Right lobe of liver (tissue), 6 donors: ENCODE measurements at places on chromosomes 16 and 17.

DNA sequence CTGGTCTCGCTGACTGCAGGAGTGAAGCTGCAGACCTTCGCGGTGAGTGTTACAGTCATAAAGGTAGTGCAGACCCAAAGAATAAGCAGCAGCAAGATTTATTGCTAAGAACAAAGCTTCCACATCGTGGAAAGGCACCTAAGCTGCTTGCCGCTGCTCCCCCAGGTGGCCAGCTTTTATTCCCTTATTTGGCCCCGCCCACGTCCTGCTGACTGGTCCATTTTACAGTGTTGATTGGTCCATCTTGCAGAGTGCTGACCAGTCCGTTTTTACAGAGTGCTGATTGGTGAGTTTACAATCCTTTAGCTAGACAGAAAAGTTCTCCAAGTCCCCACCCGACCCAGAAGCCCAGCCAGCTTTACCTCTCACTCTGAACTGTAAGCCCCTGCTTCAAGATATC is 227.8 kb downstream of the ABCC12 start:
- H3K4me1 ChIP-seq: no peaks in the 10 kb centered on the region
- H3K27ac ChIP-seq: no peak overlapping the region
- no peaks in the 10 kb centered on the region for H3K27me3 ChIP-seq
- no peaks in the 10 kb centered on the region for H3K36me3 ChIP-seq

DNA sequence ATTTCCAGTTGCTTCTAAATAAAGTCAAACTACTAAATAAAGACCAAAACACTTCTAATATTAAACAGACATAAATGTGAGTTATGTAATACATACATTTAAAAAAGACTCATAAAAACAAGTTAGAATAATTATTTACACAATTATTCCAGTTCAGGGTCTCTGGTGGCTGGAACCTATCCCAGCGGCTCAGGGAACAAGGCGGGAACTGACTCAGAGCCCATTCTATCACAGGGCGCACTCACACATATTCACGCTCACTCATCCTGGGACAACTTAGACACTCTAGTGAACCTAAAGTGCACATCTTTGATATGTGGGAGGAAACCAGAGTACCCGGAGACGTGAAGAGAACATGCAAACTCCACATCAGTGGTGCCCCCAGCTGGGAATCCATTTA is 25.0 kb downstream of the PLXDC1 start:
- no peaks in the 10 kb centered on the region for H3K4me1 ChIP-seq
- H3K27me3 ChIP-seq: no peaks in the 10 kb centered on the region
- no peaks in the 10 kb centered on the region for H3K36me3 ChIP-seq
- DNase-seq: no peak
- H3K4me3 ChIP-seq: no peak overlapping the region
- H3K27ac ChIP-seq: no peak overlapping the region

DNA sequence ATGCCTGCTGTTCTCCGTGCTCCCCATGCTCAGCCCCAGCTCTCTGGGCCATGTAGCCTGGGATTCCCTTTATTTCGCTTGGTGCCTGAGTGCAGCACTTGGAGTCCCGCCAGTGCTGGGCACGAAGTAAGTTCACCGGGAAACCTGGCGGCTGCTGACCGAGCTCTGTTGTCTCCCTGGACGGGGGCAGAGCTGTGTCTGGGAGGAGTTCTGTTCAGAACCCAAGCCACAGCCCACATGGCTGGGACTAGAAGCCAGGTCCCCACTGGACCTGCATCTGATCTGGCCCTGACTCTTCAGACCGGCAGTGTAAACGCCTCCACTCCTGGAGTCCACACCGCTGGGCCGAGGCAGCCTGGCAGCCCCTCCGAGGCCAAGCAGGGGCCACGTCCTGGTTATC is 37.5 kb upstream of the CIBAR2 start:
- H3K4me3 ChIP-seq: no peak overlapping the region
- H3K27me3 ChIP-seq: no peaks in the 10 kb centered on the region
- peaks cover 28% of the 10 kb centered on the region for H3K4me1 ChIP-seq
- DNase-seq: peak; percentile 96
- peak overlapping the region; percentile 31 for H3K27ac ChIP-seq

DNA sequence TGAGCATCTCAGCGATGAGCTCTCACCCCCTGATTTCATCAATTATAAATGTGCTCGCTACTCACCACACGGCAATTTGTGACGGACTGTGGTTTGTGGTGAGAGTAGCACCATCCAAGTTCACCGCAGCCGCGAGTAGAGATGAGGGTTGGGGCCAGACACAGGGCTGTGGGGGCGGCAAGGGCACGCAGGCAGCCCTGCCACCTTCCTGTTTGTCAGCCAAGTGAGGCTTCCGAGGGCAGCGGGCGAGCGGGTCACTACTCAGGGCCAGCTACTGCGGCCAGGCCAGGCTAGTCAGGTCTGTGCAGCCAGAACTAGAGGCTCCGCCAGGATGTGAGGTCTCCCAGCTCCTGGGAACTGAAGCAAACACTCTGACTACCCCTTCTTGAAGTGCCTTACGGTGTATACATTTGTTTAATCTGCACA is 39.6 kb upstream of the MEOX1 start:
- H3K4me1 ChIP-seq: no peaks in the 10 kb centered on the region
- H3K27me3 ChIP-seq: no peaks in the 10 kb centered on the region
- no peaks in the 10 kb centered on the region for H3K36me3 ChIP-seq
- no peak overlapping the region for H3K27ac ChIP-seq
- H3K4me3 ChIP-seq: no peak overlapping the region

DNA sequence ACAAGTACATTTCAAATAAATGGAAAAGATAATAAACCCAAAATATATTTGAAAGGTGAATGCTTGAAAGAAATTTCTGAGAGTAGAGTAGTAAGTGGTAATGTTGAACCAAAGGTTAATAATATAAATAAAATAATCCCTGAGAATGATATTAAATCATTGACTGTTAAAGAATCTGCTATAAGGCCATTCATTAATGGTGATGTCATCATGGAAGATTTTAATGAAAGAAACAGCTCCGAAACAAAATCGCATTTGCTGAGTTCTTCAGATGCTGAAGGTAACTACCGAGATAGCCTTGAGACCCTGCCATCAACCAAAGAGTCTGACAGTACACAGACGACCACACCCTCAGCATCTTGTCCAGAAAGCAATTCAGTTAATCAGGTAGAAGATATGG is 84.2 kb downstream of the C17orf58 start:
- H3K27ac ChIP-seq: no peak overlapping the region
- peaks cover 47% of the 10 kb centered on the region for H3K36me3 ChIP-seq
- H3K4me1 ChIP-seq: no peaks in the 10 kb centered on the region
- no peak for DNase-seq
- H3K4me3 ChIP-seq: no peak overlapping the region

- H3K27me3 ChIP-seq: no peaks in the 10 kb centered on the region
- H3K36me3 ChIP-seq: no peaks in the 10 kb centered on the region
- H3K4me3 ChIP-seq: no peak overlapping the region
- H3K4me1 ChIP-seq: no peaks in the 10 kb centered on the region
- no peak for DNase-seq
Measured at GRCh38 chr17:60506312-60506711, 19.7 kb downstream of the APPBP2 start.

DNA sequence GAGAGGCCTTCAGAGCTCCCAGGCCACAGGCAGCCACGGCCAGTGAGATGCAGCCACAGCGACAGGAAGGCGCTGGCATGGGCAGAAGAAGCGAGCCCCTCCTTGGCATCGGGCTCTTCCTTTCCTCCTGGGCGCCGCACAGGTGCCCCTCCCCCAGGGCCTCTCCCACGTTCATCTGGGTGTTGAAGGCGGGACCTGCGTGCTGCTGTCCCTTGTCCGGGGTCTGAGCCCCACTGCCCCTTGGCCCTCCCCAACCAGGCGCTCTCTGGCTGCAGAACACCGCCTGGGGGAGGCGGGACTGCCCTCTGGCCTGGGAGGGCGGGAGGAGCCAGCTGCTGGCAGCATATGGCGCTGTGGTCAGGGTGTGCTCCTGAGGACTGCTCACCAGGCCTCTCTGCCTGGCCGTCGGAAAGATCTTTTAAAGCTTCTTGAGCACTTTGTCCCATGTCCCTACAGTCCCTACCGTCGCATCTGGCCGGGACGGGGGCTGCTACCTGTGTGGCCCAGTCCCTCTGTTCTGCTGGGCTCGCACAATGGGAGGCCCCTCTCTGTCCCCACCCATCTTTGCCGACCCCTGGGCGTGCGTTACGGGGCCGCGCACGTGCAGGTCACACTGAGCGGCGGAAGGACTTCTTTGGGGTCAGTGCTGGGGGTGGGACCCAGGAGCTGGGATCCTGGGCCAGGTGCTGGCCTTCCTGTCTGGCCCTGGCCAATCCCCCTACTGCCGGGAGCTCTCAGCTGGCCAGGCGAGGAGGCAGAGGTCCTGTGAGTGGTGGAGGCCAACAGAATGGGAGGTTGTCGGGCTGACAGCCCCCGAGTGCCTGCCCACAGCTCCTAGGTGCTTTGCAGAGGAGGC is 1.7 kb downstream of the SLC25A10 start:
- DNase-seq: peak; percentile 81
- peaks cover 24% of the 10 kb centered on the region for H3K4me1 ChIP-seq
- peak overlapping the region; percentile 79 for H3K27ac ChIP-seq
- no peaks in the 10 kb centered on the region for H3K36me3 ChIP-seq

DNA sequence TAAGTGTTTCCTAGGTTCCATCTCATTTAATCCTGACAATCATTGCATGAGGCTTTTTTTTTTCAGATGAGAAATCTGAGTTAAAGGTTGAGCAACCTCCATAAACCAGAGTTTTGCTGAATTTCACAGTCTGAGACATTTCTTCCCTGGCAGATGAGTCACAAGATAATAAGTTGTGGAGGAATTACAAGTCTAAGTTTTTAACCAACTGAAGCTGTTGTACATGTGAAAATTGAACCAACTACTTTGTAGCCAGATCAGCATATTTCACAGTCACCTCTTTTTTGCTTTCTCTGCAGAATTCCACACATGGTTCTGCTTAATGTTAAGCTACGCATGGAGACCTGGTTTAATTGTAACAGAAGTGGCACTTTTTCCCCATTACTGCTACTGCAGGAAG is 765.6 kb downstream of the CDH11 start:
- H3K27ac ChIP-seq: no peak overlapping the region
- H3K4me1 ChIP-seq: no peaks in the 10 kb centered on the region
- no peak for DNase-seq
- no peaks in the 10 kb centered on the region for H3K36me3 ChIP-seq
- no peak overlapping the region for H3K4me3 ChIP-seq
- no peaks in the 10 kb centered on the region for H3K27me3 ChIP-seq

DNA sequence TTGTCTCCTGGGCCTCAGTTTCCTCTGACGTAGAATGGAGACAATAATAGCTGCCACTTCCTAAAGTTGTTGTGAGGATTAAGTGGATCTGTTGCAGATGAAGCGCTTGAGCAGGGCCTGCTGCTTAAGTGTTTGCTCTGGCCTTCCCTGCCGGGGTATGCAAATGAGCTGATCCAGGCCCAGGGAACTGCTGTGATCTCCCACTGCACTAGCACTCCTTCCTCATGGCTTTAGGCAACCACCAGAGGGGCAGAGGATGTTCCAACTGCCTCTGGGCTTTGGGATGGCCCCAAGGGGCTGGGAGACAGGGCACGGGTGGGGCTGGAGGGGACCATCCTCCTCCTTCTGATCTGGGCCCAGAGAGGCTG is 6.2 kb downstream of the SBK1 start:
- no peak overlapping the region for H3K27ac ChIP-seq
- H3K4me3 ChIP-seq: no peak overlapping the region
- H3K27me3 ChIP-seq: no peaks in the 10 kb centered on the region

GRCh38 chr16:79089735-79090284 is 510.7 kb downstream of the MAF start:
- no peaks in the 10 kb centered on the region for H3K27me3 ChIP-seq
- H3K36me3 ChIP-seq: no peaks in the 10 kb centered on the region
- DNase-seq: no peak
- no peak overlapping the region for H3K4me3 ChIP-seq

GRCh38 chr17:65027305-65027704 is 29.2 kb downstream of the GNA13 start:
- H3K27me3 ChIP-seq: no peaks in the 10 kb centered on the region
- no peaks in the 10 kb centered on the region for H3K36me3 ChIP-seq
- H3K4me1 ChIP-seq: no peaks in the 10 kb centered on the region
- H3K4me3 ChIP-seq: no peak overlapping the region
- DNase-seq: no peak

- DNase-seq: no peak
- H3K36me3 ChIP-seq: no peaks in the 10 kb centered on the region
- no peak overlapping the region for H3K27ac ChIP-seq
- no peaks in the 10 kb centered on the region for H3K27me3 ChIP-seq
- no peaks in the 10 kb centered on the region for H3K4me1 ChIP-seq
- no peak overlapping the region for H3K4me3 ChIP-seq
Measured at GRCh38 chr17:67629971-67630320, 87.8 kb upstream of the NOL11 start.

DNA sequence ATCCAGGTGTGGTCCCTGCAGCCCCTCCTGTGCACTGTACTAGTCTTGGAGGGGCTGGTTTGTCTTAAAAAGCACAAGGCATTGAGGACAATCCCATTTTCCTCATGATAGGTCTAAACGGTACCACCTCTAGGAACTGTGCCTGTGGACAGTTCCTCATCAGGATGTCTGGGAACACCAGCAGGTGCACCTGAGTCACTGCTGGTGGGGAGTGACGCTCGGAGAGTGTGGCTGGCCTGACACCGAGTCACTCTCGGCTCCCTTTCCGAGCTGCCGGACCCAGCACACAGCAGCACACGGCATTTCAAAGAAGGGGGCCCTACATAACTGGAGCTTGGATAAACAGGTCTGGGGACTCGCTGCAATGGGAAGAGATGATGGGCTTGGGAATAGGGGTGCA is 25.6 kb downstream of the LRRC75A start:
- no peaks in the 10 kb centered on the region for H3K36me3 ChIP-seq
- H3K27ac ChIP-seq: no peak overlapping the region
- H3K4me1 ChIP-seq: no peaks in the 10 kb centered on the region
- H3K27me3 ChIP-seq: no peaks in the 10 kb centered on the region
- DNase-seq: no peak

DNA sequence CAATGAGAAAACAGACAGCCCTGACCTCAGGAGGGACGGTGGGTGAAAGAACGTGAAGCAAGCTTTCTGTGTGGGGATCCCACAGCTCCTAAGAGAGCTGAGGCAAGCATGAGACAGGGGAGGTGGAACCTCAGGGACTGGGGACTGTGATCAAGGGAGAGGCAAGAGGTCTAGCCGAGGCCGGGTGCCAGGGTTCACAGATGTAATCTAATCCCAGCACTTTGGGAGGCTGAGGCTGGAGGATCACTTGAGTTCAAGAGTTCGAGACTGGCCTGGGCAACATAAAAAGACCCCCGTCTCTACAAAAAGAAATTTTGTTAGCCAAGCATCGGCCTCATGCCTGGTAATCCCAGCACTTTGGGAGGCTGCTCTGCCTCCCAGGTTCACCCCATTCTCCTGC is 4.5 kb upstream of the ADAM11 start:
- no peak for DNase-seq
- no peaks in the 10 kb centered on the region for H3K36me3 ChIP-seq
- H3K4me3 ChIP-seq: no peak overlapping the region
- no peak overlapping the region for H3K27ac ChIP-seq
- no peaks in the 10 kb centered on the region for H3K27me3 ChIP-seq
- H3K4me1 ChIP-seq: no peaks in the 10 kb centered on the region

DNA sequence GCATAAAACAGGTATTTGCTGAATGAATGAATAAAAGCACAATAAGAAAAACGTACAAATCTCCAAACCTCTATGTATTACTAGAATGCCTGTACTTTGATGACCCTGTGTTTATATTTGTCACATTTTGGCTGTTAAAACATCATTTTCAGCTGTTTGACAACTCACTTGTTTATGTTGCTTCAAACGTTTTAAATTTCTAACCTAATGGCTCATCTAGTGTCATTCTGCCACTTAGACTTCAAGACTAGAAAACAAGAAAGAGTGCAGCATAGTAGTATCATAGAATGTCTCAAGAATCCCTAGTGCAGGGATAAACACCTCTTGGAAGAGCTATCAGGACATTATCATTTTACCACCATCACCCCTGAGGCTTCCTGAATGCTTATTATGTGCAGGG is 19.4 kb upstream of the PMP22 start:
- DNase-seq: no peak
- H3K4me1 ChIP-seq: no peaks in the 10 kb centered on the region
- no peak overlapping the region for H3K27ac ChIP-seq
